Activated T-helper 2 cell treated with anti-CD3 and anti-CD28 coated beads, Interferon-gamma antibody, Interleukin-2, Interleukin-4, amounts not matched to agents 10 μg/mL and 5 μg/mL and 100 μg/mL, durations not matched to agents 14 hours and 24 hours and 36 hours (primary cell): ENCODE measurements at places on chromosomes 11 and 22.

DNA sequence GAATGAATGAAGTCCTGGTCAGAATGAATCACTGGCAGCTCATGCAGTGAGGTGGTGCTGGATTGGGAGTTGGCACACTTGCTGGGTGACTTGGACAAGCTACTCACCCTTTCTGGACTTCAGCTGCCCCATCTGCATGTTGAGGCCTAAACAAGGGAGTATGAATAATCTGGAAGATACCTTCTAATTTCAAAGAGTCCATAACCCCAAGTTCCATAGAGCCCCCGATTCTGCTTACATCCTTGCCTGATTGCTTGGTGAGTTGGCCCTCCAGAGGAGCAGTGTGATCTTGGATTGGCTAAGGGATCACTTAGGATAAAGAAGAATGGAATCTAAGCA lies 18.3 kb upstream of the ACCSL start:
- H3K27me3 ChIP-seq: peaks cover 7% of the 10 kb centered on the region
- H3K4me3 ChIP-seq: no peak overlapping the region
- DNase-seq: no peak
- no peaks in the 10 kb centered on the region for H3K36me3 ChIP-seq
- no peaks in the 10 kb centered on the region for H3K4me1 ChIP-seq
- H3K27ac ChIP-seq: no peak overlapping the region

DNA sequence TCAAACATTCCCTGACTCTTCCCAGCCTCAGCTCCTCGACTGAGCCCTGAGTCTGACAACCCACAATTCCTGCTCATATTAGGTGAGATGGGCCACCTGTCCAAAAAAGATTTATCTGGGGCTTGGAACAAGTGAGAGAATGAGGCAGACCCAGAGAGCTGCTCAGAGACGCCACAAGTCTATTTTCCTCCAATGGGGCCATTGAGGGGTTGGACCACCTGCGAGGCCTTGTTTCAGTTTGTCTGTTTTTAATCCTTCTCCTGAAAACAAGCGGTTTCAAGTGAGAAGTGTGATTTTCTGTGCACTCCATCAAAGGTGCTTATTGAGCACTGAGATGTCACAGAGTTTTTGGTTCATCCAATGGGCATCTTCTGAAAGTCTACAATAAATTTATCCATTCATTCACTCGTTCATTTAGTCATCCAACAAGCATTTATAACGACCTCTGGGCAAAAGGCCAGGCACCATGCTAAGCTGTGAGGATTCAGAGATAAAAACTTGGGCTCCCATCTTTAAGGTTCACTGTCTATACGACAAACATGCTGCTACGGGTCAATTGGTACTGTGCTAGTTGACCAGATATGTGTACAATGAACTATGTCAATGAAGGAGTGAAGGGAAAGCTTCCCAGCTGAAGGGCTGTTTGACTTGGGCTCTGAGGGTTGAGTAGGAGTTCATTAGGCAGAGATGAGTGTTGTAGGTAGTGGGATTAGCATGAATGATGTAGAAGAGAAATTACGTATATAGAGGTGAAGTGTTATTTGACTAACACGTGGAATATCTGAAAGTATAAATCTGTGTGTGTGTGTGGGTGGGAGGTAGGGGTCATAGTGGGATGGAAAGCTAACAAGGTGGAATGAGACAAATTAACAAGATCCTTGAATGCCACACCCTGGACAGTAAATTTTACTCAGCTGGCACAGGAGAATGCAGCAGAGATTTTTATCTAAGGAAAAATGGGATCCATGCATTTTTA lies 168.9 kb downstream of the MIAT start:
- DNase-seq: no peak
- no peaks in the 10 kb centered on the region for H3K27me3 ChIP-seq
- H3K4me3 ChIP-seq: no peak overlapping the region
- no peak overlapping the region for H3K27ac ChIP-seq
- no peaks in the 10 kb centered on the region for H3K36me3 ChIP-seq

GRCh38 chr11:111414936-111415335 lies 35.9 kb upstream of the POU2AF1 start:
- H3K4me3 ChIP-seq: no peak overlapping the region
- no peak for DNase-seq
- peaks cover 65% of the 10 kb centered on the region for H3K4me1 ChIP-seq

GRCh38 chr11:2825261-2825888 lies 60.2 kb downstream of the CDKN1C start:
- no peak overlapping the region for H3K4me3 ChIP-seq
- no peaks in the 10 kb centered on the region for H3K27me3 ChIP-seq
- H3K27ac ChIP-seq: no peak overlapping the region
- H3K4me1 ChIP-seq: no peaks in the 10 kb centered on the region
- H3K36me3 ChIP-seq: no peaks in the 10 kb centered on the region
- no peak for DNase-seq

DNA sequence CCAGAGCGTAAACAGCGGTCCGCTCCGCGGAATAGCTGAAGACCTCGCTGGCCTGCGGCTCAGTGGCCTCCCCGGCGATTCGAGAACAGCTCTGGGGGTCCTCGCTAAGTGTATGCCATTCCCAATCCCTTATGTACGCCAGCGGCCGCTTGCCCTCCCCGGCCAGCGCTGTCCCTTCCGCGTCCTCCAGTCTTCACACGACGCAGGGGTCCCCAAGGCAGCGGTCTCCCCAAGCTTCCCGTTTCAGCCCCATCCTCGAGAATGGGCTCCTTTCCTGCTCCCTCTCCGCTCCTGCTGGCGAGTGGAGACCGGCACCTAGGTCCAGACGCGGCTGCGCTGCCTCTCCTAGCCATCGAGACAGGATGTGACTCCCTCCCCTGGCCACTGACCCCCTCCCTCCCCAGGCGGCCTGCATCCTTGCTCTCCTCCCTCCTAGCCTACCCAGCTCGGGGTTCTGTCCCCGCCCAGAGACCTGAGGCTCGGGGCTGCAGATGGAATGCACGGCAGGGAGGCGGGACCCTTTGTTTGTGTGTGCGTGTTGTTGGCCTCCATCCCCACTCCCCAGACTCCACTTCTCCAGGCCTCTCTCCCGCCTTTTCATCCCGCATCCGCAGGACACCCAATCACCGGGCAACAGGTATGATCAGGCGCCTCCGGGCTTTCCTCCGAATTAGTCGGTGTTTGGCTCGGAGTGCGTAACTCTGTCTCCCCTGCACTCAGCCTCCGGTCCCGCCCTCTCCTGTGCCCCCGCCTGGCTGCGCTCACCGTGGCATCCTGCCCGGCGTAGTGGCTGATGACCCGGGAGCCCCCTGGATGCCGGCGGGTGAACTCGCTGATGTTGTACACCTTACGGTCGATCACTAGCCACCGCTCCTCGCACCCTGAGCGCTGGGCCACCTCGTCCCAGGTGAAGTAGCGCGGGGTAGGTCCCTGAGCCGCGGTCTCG lies 740 bp downstream of the FADS1 start:
- peak overlapping the region; percentile 99 for H3K4me3 ChIP-seq
- peak; percentile 62 for DNase-seq
- H3K27me3 ChIP-seq: no peaks in the 10 kb centered on the region
- H3K4me1 ChIP-seq: peaks cover 22% of the 10 kb centered on the region
- H3K36me3 ChIP-seq: peaks cover 46% of the 10 kb centered on the region
- H3K27ac ChIP-seq: peak overlapping the region; percentile 96

GRCh38 chr22:20494978-20495860 lies at the start of gene KLHL22:
Gene KLHL22 (minus strand): TSS chr22:20495795. CDS start chr22:20489211, 6,584 bp downstream.
- H3K4me3 ChIP-seq: peak within 1 kb of the TSS; percentile 88
- H3K36me3 ChIP-seq: peaks cover 16% of the 10 kb centered on the region
- H3K27ac ChIP-seq: peak within 1 kb of the TSS; percentile 88

- no peak overlapping the region for H3K4me3 ChIP-seq
- H3K4me1 ChIP-seq: no peaks in the 10 kb centered on the region
- no peaks in the 10 kb centered on the region for H3K36me3 ChIP-seq
- peaks cover 4% of the 10 kb centered on the region for H3K27me3 ChIP-seq
- no peak for DNase-seq
These were observed 7.6 kb upstream of the OR52K2 start for GRCh38 chr11:4441515-4441914.

GRCh38 chr11:44066732-44067141 lies 667 bp downstream of the ACCS start:
- H3K4me3 ChIP-seq: peak overlapping the region; percentile 87
- H3K4me1 ChIP-seq: peaks cover 36% of the 10 kb centered on the region
- peaks cover 25% of the 10 kb centered on the region for H3K36me3 ChIP-seq
- H3K27ac ChIP-seq: peak overlapping the region; percentile 95
- DNase-seq: no peak

DNA sequence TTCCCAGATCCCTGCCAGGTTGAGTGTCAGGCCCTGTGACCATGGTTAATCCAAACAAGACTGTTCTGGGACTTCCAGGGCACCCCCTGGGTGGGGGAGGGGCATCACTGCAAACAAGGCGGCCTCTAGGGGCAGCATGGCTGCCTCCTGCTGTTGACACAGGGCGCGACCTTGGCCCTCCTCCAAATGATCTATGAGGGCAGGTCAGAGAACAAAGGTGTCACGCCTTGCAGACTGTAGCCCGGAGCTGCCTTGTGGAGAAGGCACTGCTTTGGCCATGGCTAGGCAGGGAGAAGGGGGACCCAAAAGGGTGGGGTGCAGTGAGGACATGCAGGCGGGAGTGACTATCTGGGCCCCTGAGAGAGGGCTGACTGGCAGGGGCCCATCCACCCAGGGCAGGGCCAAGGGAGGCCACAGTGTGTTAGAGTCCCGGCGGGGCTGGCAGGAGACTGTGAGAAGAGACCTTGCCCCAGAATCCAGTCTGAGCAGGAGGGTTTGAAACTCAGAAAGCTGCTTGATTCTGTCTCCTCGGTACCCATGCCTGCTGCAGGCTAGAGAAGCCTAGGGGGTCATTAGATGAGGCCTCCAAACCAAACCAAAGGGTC lies 35.6 kb downstream of the KCNC1 start:
- no peak for DNase-seq
- H3K27me3 ChIP-seq: no peaks in the 10 kb centered on the region
- no peak overlapping the region for H3K4me3 ChIP-seq
- no peaks in the 10 kb centered on the region for H3K4me1 ChIP-seq
- H3K36me3 ChIP-seq: no peaks in the 10 kb centered on the region

DNA sequence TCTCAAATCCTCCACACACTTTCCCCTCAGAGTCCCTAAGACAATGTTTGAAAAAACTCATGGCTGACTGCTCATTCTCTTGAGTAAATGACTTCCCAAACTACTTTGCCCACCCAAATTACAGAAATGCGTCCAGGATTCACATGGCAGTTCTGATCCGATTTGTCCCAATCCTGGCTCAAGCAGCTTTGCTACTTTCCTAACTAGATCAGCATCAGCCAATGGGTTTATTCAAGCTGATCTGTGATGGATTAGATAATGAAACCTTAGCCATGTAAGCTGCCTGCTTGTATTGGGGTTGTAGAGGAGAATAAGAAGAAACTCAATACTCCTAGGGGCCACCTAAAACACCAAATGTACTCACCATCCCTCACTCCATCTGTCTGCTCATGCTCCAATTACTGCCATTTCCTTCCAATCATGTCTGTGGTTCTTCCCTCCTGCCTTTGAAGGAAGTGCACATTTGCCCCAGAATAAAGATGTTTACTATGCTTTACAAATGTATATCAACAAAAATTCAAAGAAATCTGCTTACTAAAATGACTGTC lies 6.9 kb downstream of the RBFOX2 start:
- H3K4me1 ChIP-seq: peaks cover 6% of the 10 kb centered on the region

DNA sequence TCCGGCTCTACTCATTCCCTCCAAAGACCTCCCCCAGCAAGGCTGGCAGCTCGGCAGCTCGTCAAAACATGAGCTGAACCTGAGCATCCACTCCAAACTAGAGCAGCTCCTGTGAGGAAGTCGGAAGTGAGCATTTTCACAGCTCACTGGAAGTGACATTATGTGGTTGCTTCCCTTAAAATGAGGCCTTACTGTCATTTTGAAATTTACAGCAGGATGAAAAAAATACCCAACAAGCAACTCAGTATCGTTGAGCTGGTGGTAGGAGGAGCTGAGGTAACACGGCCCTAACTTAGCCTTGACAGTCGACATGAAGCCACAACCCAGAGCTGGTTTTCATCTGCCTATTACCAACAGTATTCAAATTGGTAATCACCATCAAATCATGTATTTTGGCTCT lies 38.0 kb upstream of the ARFGAP3 start:
- H3K27me3 ChIP-seq: no peaks in the 10 kb centered on the region
- H3K4me1 ChIP-seq: peaks cover 32% of the 10 kb centered on the region
- DNase-seq: no peak
- no peak overlapping the region for H3K4me3 ChIP-seq
- H3K27ac ChIP-seq: peak overlapping the region; percentile 78

DNA sequence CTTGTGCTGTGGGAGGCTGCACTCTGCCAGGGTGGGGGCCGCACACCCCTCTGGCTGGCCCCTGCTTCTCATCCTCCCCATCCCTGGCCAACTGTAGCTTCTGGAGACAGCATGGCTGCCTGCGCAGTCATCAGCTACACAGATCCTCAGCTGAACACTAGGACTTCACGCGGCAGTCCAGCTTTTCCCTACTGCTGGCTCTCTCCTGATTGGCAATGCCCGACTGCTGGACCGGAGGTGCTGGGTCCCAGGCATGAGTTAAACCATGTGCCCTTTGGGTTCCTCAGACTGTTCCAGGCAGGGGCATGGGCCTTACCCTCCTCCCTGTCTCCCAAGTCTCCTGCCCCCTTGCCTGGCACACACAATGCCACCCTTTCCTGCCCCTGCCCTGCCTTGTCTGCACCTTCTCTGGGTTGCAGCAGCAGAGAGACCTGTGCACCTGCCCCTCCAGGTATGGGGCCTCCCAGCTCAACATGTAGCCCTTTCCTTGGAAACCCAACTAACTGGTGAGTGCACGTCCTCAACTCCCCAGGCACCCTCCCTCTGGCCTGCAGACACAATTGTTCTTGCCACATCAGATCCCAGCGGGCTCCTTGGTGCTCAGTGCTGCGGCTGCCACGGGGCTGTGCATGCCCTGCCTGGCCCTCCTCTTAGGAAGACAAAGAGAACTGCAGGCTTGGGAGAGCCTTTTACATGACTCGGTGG lies 1039.2 kb downstream of the TBC1D22A start:
- H3K36me3 ChIP-seq: no peaks in the 10 kb centered on the region
- H3K27ac ChIP-seq: no peak overlapping the region
- no peak overlapping the region for H3K4me3 ChIP-seq
- DNase-seq: no peak
- no peaks in the 10 kb centered on the region for H3K27me3 ChIP-seq
- H3K4me1 ChIP-seq: no peaks in the 10 kb centered on the region

DNA sequence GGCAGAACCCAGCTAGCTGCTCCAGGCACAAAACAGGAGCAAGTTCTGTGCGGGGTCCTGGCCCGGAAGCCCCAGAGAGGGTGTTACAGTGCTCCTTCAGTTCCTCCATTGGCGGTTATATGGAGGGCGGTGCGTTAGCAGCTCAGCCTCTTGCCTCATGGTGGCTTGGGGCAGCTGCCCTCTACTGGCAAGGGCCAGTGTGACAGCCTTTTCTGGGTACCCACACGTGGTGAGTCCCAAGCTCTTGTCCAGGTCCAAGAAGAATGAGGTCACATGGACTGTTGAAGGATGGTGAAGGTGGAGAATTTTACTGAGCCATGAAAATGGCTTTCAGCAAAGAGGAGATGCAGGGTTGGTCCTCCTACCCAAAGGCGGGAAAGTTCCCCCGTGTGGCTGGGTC lies 100.5 kb downstream of the WT1 start:
- peaks cover 4% of the 10 kb centered on the region for H3K4me1 ChIP-seq
- peak; percentile 13 for DNase-seq
- peaks cover 39% of the 10 kb centered on the region for H3K27me3 ChIP-seq
- no peaks in the 10 kb centered on the region for H3K36me3 ChIP-seq

GRCh38 chr22:40624770-40625169 lies 11.7 kb downstream of the MRTFA start:
- H3K36me3 ChIP-seq: peaks cover 22% of the 10 kb centered on the region
- H3K27me3 ChIP-seq: no peaks in the 10 kb centered on the region
- H3K4me1 ChIP-seq: peaks cover 16% of the 10 kb centered on the region
- no peak overlapping the region for H3K27ac ChIP-seq

- no peaks in the 10 kb centered on the region for H3K36me3 ChIP-seq
- H3K4me3 ChIP-seq: no peak overlapping the region
- no peaks in the 10 kb centered on the region for H3K4me1 ChIP-seq
- no peak for DNase-seq
- H3K27ac ChIP-seq: no peak overlapping the region
These were observed 17.0 kb upstream of the GRIK4 start for GRCh38 chr11:120494595-120494994.
